ENCODE measurements at places on chromosomes 13 and 19.
A peak's percentile ranks its signal among the peaks of the same experiment; 100 is the strongest.

DNA sequence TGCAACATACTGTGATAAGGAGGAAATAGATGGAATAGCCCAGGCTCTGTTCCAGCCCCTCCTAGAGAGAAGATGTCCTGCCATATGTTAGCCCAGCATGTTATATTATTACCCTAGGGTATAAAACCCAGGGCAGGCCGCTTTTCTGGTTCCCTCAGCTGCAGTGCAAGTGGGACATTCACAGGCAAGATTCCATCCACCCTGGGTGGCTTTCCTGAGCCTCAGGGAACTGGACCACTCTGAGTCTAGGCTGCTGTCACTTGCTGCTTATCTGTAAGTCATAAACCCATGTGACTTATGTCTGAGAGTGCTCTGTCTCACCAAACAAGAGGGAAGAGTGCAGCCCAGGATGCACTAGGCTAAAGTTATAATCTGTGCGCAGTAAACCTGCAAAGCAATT is 413.2 kb downstream of the MZT1 start:
- H3K4me3 ChIP-seq, result no peak overlapping the region
- no peak overlapping the region for H3K27ac ChIP-seq
- no peaks in the 10 kb centered on the region for H3K4me1 ChIP-seq
- H3K36me3 ChIP-seq, result no peaks in the 10 kb centered on the region

- no peak overlapping the region for H3K27ac ChIP-seq
- peak; percentile 61 for DNase-seq
- H3K4me3 ChIP-seq, result no peak overlapping the region
- no peaks in the 10 kb centered on the region for H3K4me1 ChIP-seq
- no peaks in the 10 kb centered on the region for H3K36me3 ChIP-seq
These were observed 903.1 kb downstream of the SLITRK6 start for GRCh38 chr13:84896128-84896527.

- H3K27me3 ChIP-seq, result no peaks in the 10 kb centered on the region
- peaks cover 52% of the 10 kb centered on the region for H3K36me3 ChIP-seq
- peak overlapping the region; percentile 19 for H3K4me3 ChIP-seq
- DNase-seq, result peak; percentile 94
- peaks cover 33% of the 10 kb centered on the region for H3K4me1 ChIP-seq
These were observed 7.1 kb downstream of the ARID3A start for GRCh38 chr19:932648-933552.

GRCh38 chr13:77986713-77987112 is 68.1 kb upstream of the EDNRB start:
- H3K36me3 ChIP-seq, result no peaks in the 10 kb centered on the region
- H3K4me3 ChIP-seq, result no peak overlapping the region
- H3K27me3 ChIP-seq, result no peaks in the 10 kb centered on the region
- DNase-seq, result no peak

GRCh38 chr19:15964231-15964630 is 15.4 kb downstream of the OR10H4 start:
- H3K4me3 ChIP-seq, result no peak overlapping the region
- no peak overlapping the region for H3K27ac ChIP-seq
- no peak for DNase-seq

GRCh38 chr13:21326155-21327031 is 132.7 kb downstream of the ZDHHC20 start:
- H3K27ac ChIP-seq, result no peak overlapping the region
- H3K27me3 ChIP-seq, result peaks cover 4% of the 10 kb centered on the region
- peaks cover 3% of the 10 kb centered on the region for H3K4me1 ChIP-seq

DNA sequence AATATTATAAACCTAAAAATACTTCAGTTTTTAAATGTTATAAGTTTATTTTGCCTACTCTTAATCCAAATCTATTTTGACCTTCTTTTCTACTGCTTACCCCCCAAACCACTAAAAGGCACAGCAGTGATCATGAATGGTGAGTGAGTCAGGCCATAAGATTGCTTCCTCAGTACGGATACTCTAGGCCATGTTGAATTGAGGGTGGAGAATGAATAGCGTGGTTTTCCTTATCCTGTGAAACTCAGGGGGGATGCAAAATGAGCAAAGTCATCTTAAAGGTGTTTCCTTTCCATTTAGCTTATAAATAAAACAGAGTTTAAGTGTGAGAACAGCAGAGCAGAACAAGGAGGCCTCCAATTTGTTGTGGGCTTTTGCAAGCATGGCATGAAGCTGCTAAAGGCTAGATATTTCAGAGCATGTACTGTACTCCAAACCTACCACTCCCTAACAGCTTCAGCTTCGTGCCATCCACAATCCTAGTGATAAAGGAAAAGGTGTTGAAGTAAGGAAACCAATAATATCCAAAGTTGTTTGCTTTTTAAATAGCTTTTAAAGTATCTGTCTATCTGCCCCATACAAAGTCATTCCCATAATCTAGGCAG is 25.0 kb downstream of the SERPINE3 start:
- no peaks in the 10 kb centered on the region for H3K27me3 ChIP-seq
- no peak overlapping the region for H3K27ac ChIP-seq
- DNase-seq, result peak; percentile 79
- no peak overlapping the region for H3K4me3 ChIP-seq

DNA sequence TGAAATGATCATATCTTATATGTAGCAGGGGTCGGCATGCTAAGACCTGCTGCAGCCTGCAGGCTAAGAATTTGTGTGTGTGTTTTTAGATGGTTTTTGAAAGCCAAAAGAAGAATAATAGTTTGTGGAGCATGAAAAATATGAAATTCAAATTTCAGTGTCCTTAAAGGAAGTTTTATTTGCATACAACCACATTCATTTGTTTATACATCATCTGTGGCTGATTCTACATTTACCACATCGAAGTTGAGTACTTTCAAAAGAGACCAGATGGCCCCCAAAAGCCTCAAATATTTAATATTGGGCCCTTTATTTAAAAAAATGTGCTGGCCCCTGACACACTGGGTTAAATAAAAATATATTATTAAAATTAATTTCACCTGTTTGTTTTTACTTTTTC is 1.3 kb downstream of the HAS1 start:
- H3K4me1 ChIP-seq, result no peaks in the 10 kb centered on the region
- no peak for DNase-seq
- no peak overlapping the region for H3K4me3 ChIP-seq
- H3K36me3 ChIP-seq, result no peaks in the 10 kb centered on the region
- peaks cover 54% of the 10 kb centered on the region for H3K27me3 ChIP-seq

- no peaks in the 10 kb centered on the region for H3K27me3 ChIP-seq
- H3K4me1 ChIP-seq, result peaks cover 12% of the 10 kb centered on the region
- H3K4me3 ChIP-seq, result no peak overlapping the region
These were observed 10.7 kb downstream of the CARM1 start for GRCh38 chr19:10882108-10882457.

DNA sequence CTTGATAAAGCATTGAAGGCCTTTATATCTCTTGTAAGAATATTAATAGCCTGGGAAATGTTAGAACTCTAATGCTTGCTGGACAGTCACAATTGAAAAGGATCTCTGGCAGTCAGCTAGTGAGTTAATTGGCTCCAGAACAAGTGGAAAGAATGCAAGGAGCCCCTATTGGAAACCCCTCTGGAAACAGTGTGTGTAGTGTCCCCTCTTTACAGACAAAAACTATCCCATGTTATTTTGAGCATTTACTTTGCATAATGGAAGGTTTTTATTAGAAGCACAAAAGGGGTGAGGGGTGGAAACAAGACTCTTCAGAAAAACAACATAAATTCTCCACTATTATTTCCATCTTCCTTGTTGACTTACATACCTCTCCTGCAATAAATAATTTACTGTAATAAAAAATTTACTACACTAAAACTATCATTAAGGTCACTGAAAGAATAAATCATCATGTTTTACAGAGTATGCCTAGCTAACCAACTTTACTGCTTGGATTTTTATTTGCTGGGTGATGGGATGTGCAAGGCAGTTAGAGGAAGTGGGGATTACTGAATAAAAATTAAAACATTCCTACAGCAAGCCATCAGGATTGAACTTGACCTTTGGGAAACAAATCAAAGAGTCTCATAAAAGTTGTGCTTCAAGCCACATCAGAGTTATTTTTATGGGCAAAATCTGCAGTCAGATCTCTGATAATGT is 610.4 kb downstream of the TBC1D4 start:
- no peak overlapping the region for H3K4me3 ChIP-seq
- H3K4me1 ChIP-seq, result no peaks in the 10 kb centered on the region

DNA sequence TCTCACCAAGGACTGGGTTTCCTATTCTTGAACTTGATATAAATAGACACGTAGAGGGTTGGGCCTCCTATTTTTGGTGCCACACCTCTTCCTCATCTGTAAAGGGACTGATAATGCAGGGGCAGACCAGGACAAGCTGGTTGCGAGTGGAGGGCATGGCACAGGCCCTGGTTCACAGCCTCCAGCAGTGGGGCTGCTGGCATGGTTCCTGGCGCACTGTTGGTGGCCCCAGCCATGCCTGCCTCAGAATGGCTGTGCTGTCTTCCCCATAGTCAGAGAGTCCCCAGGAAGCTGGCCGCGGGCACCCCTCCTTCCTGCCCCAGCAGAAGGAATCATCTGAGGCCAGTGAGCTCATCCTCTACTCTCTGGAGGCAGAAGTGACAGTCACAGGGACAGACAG is 10.5 kb upstream of the OVOL3 start:
- no peaks in the 10 kb centered on the region for H3K4me1 ChIP-seq
- H3K36me3 ChIP-seq, result peaks cover 8% of the 10 kb centered on the region
- no peaks in the 10 kb centered on the region for H3K27me3 ChIP-seq
- no peak overlapping the region for H3K27ac ChIP-seq

GRCh38 chr13:27830010-27830409 is 37.7 kb downstream of the GSX1 start:
- no peaks in the 10 kb centered on the region for H3K4me1 ChIP-seq
- peaks cover 10% of the 10 kb centered on the region for H3K27me3 ChIP-seq
- H3K36me3 ChIP-seq, result no peaks in the 10 kb centered on the region

- peaks cover 31% of the 10 kb centered on the region for H3K36me3 ChIP-seq
- H3K4me3 ChIP-seq, result no peak overlapping the region
- no peak overlapping the region for H3K27ac ChIP-seq
- H3K4me1 ChIP-seq, result no peaks in the 10 kb centered on the region
These were observed 26.3 kb upstream of the SIGLEC11 start for GRCh38 chr19:49987159-49987698.

DNA sequence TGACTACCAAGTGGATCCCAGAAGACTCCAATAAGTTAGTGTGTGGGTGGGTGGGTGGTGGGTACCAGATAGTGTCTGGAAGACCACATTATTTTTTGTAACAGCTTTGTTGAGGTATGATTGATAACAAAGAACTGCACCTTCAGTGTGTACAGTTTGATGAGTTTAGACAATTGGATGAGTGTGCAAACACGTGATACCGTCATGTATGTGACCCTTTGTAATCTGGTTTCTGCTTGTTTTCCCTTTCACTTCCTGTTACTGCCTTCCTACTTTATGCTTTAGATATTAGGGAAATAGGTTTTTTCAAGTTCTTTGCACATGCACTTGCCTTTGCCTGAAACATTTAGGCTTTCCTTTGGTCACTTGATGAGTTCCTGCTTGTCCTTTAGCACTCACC is 8.5 kb downstream of the RPL21 start:
- H3K36me3 ChIP-seq, result peaks cover 34% of the 10 kb centered on the region
- no peak for DNase-seq
- no peak overlapping the region for H3K4me3 ChIP-seq
- no peaks in the 10 kb centered on the region for H3K27me3 ChIP-seq

- H3K27ac ChIP-seq, result no peak overlapping the region
- H3K36me3 ChIP-seq, result no peaks in the 10 kb centered on the region
- H3K27me3 ChIP-seq, result no peaks in the 10 kb centered on the region
- H3K4me3 ChIP-seq, result no peak overlapping the region
- no peak for DNase-seq
These were observed 528.7 kb upstream of the KLF12 start for GRCh38 chr13:74662905-74663304.

DNA sequence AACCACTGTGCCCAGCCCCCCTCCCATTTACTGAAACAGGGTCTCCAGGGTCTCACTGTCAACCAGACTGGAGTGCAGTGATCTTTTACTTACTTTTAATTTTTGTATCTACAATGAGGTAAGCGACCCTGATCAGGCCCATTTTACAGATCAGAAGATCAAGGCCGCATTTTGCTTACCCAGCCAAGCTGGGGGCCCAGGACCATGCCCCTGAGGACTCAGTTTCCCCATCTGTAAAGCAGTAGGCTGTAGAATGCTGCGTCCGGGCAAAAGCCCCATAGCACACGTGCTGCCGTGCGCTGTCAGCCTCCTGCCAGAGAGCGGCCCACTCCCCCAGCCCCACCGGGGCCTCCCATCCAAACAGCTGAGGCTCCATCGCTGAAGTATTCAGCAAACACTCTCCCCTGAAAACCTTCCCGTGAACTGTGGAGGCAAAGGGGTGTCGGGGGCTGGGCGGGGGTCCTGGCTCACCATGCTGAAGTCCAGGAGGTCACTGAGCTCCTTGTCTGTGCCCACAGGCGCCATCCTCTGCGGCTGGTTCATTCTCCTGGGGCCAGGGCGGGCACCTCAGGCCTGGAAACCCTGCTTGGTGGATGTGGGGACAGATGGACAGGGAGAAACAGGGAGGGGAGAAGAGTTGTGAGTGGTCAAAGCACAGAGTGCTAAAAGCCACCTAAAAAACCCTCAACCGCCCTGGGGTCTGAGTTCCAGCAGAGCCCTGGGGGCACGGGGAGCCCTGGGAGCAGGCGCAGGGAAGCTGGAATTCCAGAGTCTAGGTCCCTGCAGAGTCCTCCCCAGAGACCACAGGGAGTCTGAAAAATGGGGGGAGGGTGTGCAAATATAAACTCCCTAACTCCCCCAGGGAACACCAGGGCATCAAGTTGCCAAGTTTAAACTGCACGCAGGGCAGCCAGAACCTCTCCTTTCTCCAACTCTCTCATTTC is 2.4 kb downstream of the TCF3 start:
- no peaks in the 10 kb centered on the region for H3K27me3 ChIP-seq
- H3K4me1 ChIP-seq, result peaks cover 3% of the 10 kb centered on the region
- DNase-seq, result no peak
- no peak overlapping the region for H3K27ac ChIP-seq

DNA sequence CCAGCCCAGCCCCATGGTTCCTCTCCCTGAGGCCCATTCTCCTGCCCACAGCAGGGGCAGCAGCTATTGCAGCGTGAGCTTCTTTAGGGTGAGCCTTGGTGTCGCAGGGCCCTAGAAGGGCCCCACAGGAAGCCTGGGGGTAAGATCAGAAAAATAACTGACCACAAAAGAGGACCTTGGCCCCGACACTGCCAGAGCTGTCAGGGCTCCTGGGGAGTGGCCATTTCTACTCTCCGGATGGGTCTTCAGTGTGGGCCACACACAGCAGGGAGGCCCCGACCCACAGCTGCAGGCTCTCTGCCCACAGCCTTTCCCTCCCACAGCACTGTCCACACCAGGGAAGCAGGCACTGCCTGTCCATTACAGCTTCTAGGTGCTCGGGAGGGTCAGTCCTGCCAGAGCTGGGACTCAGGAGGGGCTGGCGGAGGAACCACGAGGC is 3.5 kb upstream of the SIGLEC8 start:
- no peaks in the 10 kb centered on the region for H3K36me3 ChIP-seq
- DNase-seq, result no peak
- no peaks in the 10 kb centered on the region for H3K4me1 ChIP-seq

All from IMR-90 (cell line).